ENCODE measurements at places on chromosomes 2 and 18. TPM values are rescaled to one million over a fixed set of nuclear protein-coding genes. Genes with fewer than 3 reads are reported as not detected.

Gene DTNA
- polyA plus RNA-seq, result 30.4 TPM

GRCh38 chr2:213980883-213981282 is 430.0 kb upstream of the VWC2L start:
- DNase-seq, result no peak

- no peak for DNase-seq
Observed at GRCh38 chr2:14675489-14675888, 43.0 kb downstream of the LRATD1 start.

DNA sequence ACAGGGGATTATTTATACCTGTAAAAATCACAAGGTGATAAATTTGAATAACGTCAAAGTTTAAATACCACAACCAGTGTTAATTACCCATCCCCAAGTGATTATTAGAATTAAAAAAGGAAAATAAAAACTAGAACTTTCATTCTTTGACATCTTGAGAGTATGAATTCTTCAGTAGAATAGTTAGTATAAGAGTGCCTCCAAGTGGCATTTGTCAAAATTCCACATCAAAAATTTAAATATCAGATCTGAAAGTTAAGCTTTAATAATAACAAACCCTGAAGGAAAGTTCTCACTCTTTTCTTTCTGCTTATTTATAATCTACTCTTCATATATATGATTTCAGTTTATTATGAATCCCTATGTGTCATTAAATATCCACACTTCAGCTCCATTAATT is 273.7 kb upstream of the KYNU start:
- DNase-seq, result no peak

Measured in ovary (tissue), 10 donors.